CD8-positive, alpha-beta memory T cell (primary cell): ENCODE measurements at places on chromosomes 16 and 17. TPM values are rescaled to one million over a fixed set of nuclear protein-coding genes. Genes with fewer than 3 reads are reported as not detected.

The CCL5 gene
- total RNA-seq: 580 TPM

DNA sequence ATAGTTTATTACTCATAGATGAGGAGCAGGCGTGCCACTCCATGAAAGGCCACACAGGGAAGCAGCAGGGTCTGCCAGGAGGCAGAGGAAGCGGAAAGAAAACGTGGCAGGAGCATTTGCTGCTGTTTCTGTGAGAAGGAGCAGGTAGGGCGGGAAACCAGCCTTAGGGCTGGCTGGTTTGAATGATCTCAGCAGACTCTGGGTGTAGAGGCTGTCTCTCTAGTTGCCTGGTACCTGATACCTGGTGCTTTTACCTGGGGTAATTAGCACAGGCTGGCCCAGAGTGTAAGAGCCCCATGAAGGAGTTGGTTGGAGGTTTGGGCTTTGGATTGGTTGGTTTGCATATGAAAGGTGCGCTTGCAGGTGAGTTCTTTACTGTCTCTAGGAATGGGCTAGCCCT lies 205.0 kb upstream of the CACNG3 start:
- DNase-seq: no peak

DNA sequence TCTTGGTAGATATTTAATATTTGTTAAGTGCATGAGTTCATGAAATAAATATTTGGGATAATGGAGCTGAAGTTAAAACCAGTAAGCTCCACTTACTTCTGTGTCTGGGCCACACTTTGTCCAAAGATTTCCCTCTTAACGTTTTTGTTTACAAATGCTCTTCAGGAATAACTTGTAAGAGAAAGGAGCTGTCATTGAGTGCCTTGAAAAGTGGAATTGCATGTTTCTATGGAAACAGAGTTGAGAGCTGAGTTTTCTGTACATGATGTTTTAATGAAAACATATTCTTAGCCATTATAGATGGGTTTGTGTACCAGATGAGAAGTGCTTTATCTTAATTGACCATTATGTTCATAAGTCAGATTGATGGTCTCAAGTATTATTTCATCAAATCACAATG lies 1045.4 kb upstream of the EEF2KMT start:
- DNase-seq: no peak

DNA sequence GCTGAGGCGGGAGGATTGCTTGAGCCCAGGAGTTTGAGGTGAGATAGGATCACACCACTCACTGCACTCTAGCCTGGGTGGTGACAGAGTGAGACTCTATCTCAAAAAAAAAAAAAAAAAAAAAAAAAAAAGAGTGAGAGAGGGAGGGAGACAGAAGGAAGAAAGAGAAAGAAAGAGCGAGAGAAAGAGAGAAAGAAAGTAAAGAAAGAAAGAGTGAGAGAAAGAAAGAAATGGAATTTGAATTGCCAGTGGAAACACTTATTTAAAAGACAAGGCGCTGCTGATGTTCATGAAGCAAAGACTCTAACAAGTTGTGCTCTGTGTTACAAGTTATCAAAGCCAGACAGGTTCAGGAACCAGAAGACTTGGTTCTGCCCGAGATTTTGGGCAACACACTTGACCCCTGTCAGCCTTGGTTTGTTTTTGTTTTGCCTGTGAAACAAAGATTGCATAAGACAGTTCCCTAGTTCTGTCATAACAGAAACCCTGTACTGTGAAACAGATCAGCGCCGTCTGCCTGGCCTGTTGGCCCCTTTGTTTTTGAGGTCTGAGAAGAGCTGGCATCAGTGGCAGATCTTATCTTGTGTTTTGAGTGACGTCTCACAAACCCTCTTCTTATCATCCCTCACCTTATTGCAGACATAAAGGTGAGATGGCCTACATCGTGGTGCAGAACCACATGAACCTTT lies 55.4 kb upstream of the ENDOV start:
- DNase-seq: no peak

The TOX3 gene
- not detected for total RNA-seq

The NPW gene
- 9.4 TPM for total RNA-seq

GRCh38 chr17:72523491-72523890 lies 402.7 kb downstream of the SOX9 start:
- DNase-seq: no peak

- DNase-seq: no peak
These were observed 16.6 kb upstream of the LITAF start for GRCh38 chr16:11603331-11603750.

DNA sequence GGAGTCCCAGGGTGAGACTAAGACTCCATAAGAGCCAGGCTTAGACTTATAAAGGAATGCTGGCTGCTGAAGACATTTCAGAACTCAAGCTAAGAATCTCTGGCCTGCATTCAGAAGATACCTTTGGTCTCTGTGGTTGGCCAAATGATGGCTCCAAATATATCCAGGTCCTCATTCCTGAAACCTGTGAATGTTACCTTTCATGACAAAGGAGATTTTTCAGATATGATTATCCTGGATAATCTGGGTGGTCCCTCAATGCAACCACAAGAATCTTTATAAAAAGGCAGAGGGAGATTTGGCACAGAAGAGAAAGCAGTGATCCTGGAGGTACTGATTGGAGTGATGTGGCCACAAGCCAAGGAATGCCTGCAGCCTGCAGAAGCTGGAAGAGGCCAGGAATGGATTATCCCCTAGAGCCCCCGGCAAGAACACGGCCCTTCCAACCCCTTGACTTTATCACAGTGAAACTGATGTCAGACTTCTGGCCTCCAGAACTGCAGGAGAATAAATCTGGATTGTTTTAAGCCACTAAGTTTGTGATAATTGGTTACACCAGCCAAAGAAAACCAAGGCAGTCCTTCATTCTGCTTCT lies 253.3 kb downstream of the SLC39A11 start:
- DNase-seq: no peak

The TEX19 gene
- not detected for total RNA-seq

DNA sequence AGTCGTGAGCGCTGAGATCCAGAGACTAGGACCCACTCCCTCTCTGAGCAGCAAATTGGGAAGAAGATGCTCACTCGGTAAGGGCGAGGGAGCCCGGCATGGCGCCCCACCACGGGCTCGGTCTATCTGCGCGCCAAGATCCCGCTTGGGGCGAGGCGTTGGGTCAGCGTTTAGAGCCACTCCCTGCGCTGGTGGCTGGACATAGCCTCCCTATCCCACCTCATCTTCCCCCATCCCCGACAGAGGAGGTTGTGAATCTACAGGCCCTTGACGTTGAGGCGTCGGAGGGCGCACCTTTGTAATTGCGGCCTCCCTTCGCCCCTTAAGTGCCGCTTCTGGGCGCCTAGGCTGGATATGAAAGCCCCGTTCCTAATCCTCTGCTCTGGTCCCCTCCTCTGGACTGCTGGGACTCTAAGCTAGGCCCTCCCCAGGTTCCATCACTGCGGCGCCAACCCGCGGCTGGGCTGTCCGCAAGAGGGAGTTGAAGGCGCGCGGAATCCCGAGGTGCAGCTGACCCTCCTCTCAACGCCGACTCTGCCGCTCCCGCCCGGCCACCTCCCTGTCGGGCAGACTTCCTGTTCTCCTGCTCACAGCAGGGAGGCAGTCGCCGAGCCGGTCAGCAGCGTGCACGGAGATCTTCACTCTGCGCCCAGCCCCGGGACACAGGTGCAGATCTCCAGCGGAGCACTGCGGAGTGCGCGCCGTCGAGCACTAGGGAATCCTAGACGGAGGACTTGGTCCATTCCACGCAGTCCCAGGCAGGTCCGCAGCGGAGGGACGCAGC lies 16.1 kb upstream of the HOXB9 start:
- DNase-seq: no peak

The AHSP gene
- total RNA-seq: not detected

- no peak for DNase-seq
These were observed 351.7 kb downstream of the CDH8 start for GRCh38 chr16:61684541-61684940.

The PPP1R1B gene
- not detected for total RNA-seq

GRCh38 chr16:2194852-2195321 lies 1.5 kb downstream of the CASKIN1 start:
- peak; percentile 52 for DNase-seq

- no peak for DNase-seq
These were observed 9.4 kb downstream of the RPH3AL start for GRCh38 chr17:343211-343610.

The PITPNM3 gene
- total RNA-seq: 0.50 TPM

The CDH5 gene
- total RNA-seq: not detected

The PMM2 gene
- 63.3 TPM for total RNA-seq

- no peak for DNase-seq
These were observed at the start of gene CCL5 for GRCh38 chr17:35879773-35880654. Gene CCL5, minus strand, starts transcription at chr17:35880360.

DNA sequence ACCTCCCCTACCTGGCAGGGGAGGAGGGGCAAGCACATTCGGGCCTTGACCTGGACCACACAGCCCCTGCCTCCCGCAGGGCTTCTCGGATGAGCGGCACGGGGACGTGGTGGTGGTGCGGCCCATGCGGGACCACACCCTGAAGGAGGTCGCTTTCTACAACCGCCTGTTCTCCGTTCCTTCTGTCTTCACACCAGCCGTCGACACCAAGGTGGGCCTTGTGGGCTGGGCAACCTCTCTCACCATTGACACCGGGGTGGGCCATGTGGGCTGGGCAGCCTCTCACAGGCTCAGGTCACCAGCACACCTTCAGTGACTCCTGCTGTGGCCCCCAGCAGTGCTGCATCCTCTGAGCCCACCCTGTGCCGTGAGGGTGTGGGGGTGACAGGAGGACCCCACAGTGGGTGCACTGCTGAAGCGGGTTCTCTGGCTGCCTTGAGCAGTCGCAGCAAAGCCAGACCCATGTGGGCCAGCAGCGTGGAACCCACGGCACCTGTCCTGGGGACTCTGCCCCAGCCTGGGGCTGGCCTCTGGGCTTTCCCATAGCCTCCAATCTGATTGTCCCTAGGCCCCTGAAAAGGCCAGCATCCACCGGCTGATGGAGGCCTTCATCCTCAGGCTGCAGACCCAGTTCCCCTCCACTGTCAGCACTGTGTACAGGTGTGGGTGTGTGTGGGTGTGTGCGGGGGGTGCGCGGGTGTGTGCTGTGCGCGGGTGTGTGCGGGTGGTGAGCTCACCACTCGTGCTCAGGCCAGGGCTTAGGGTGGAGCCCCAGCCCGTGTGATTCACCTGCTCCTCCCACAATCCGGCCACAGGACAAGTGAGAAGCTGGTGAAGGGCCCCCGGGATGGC lies 7.5 kb downstream of the CTU2 start:
- no peak for DNase-seq

The C17orf107 gene
- 2.3 TPM for total RNA-seq

GRCh38 chr16:17258848-17259713 lies 211.7 kb downstream of the XYLT1 start:
- DNase-seq: no peak

- DNase-seq: no peak
These were observed 44.9 kb downstream of the SLC47A1 start for GRCh38 chr17:19578545-19578944.

The SLC5A2 gene
- total RNA-seq: not detected

GRCh38 chr16:3022208-3022683 lies 1.5 kb downstream of the HCFC1R1 start:
- DNase-seq: peak; percentile 74

- DNase-seq: no peak
These were observed 18.1 kb downstream of the NCOR1 start for GRCh38 chr17:16197276-16197675.

The CCL2 gene
- total RNA-seq: 6.6 TPM

The KRT39 gene
- not detected for total RNA-seq

DNA sequence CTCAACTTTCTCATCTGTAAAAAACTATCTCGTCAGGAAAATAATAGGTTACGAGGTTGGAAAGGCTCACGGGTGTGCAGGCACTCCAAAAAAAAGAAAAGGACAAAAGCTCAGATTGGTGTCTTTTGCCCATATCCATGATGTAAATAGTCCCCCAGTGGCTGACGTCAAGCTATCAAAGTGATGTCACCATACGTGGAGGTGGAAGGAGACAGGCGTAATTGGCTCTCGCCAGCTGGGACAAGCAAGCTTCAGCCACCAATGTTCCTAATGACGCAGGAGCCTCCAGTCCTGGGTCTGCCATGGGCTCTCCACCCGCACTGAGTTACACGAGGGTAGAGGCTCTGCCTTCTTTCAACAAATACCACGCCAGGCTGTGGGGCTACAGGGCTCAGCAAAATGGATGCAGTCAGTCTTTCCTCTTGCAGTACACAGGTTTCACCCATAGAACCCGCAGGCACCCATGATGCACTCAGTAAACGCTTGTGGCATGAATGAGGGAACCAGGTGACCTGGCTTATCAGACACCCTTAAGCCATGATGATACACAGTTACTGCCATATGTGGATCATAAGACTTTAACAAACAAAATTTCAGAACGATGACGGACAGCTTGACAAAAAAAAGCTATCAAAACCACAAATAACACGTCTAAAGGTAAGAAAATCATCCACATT lies 50.5 kb downstream of the COTL1 start:
- DNase-seq: no peak

- DNase-seq: no peak
These were observed 32.3 kb upstream of the GOSR2 start for GRCh38 chr17:46890638-46891037.

DNA sequence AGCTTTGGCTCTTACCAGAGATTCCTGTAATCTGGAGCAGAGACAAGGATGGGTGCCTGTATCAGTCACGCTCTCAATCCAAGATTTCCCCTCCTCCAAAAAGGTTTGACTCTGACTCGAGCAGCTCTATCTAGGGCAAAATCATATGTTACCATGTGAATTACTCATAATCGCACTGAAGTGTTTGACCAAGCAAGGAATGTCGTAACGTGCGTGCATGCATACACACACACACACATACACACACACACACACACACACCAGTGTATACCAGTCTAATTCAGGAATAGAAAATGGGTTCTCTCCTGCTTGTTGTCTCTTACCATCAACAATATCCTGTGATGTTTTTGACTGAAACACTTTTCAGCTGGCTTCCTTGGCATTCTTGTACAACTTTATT lies 835.1 kb downstream of the KCNJ2 start:
- DNase-seq: no peak

- no peak for DNase-seq
These were observed 9.4 kb downstream of the GJC1 start for GRCh38 chr17:44820631-44821212.

The CHRNE gene
- total RNA-seq: 0.37 TPM

The PARD6A gene
- total RNA-seq: 18.3 TPM

- no peak for DNase-seq
These were observed 10.8 kb downstream of the LRRC3C start for GRCh38 chr17:39938140-39938869.

DNA sequence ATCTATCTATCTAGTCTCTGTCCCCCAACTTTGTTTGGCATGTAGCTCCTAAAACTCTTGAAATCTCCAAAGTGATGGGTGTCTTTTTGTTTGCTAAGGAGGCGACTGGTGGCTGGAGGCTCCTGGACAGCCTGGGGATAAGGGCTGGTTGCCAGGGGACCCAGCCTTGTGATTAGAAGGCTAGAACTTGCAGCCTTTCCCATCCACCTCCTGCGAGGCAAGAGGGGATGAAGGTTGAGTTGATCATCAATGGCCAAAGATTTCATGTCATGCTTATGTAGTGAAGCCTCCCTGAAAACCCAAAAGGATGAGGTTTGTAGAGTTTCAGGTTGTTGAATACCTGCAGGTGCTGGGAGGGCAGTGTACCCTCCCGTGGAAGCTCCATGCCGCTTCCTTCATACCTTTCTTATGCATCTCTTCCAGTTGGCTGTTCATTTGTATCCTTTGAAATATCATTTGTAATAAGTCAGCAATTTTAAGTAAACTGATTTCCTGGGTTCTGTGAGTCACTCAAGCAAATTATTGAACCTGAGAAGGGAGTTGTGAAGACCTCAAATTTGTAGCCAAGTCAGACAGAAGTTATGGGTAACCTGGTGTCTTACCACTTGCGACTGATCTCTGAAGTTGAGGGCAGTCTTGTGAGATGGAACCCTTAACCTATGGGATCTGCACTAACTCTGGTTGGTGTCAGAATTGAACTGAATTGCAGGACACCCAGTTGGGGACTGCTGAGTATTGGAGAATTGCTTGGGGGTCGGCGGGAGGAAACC lies 202.4 kb downstream of the SEC14L1 start:
- DNase-seq: no peak
